ENCODE measurements at places on chromosomes 12 and 14. TPM values are rescaled to one million over a fixed set of nuclear protein-coding genes. Genes with fewer than 3 reads are reported as not detected.

Gene MMP19
- total RNA-seq = not detected

Gene ASIC1
- total RNA-seq = 11.7 TPM

Gene MANSC4
- total RNA-seq = not detected

Gene PLEKHA5
- 2.2 TPM for total RNA-seq

Gene OR4K14
- not detected for total RNA-seq

Gene EFS
- not detected for total RNA-seq

Gene RPL10L
- not detected for total RNA-seq

Gene CCDC196
- not detected for total RNA-seq

Gene NOVA1
- 0.55 TPM for total RNA-seq

Gene MYO1A
- total RNA-seq = 0.39 TPM

Gene CLEC12A
- total RNA-seq = not detected

Gene NT5DC3
- total RNA-seq = 6.0 TPM

Gene SLC38A4
- not detected for total RNA-seq

Gene POTEG
- total RNA-seq = not detected

Gene SRRM4
- total RNA-seq = not detected

Gene GALNT16
- total RNA-seq = not detected

Gene TMTC2
- total RNA-seq = 4.0 TPM

Measured in naive thymus-derived CD8-positive, alpha-beta T cell (primary cell).